ENCODE measurements at places on chromosomes 3 and 15. TPM values are rescaled to one million over a fixed set of nuclear protein-coding genes. Genes with fewer than 3 reads are reported as not detected.
A peak's percentile ranks its signal among the peaks of the same experiment; 100 is the strongest.

DNA sequence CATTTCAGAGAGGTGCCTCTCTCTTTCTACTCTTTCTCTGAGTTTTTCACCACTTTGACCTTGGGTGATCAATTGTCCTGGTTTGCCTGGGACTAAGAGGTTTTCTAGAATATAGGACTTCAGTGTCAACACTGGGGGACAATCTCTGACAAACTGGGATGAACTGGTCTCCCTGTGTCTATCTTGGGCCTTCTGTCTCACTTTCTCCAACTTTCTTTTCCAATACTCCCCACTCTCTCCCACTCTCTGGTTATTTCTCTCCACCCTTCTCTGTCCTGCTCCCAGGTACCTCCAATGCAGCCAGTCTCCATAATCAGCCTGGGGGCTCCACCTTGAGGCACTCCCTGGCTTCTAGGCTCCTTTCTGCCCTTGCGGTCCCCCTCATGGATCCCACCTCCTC is 4.7 kb upstream of the ITGA11 start:
- H3K36me3 ChIP-seq, result no peaks in the 10 kb centered on the region
- H3K4me1 ChIP-seq, result peaks cover 6% of the 10 kb centered on the region
- peaks cover 58% of the 10 kb centered on the region for H3K27me3 ChIP-seq
- no peak overlapping the region for H3K4me3 ChIP-seq
- no peak for DNase-seq
- H3K27ac ChIP-seq, result no peak overlapping the region

CP gene
- not detected for total RNA-seq

- no peaks in the 10 kb centered on the region for H3K36me3 ChIP-seq
- H3K27me3 ChIP-seq, result no peaks in the 10 kb centered on the region
- H3K4me1 ChIP-seq, result no peaks in the 10 kb centered on the region
Measured at GRCh38 chr15:73334086-73334485, 34.7 kb downstream of the HCN4 start.

DNA sequence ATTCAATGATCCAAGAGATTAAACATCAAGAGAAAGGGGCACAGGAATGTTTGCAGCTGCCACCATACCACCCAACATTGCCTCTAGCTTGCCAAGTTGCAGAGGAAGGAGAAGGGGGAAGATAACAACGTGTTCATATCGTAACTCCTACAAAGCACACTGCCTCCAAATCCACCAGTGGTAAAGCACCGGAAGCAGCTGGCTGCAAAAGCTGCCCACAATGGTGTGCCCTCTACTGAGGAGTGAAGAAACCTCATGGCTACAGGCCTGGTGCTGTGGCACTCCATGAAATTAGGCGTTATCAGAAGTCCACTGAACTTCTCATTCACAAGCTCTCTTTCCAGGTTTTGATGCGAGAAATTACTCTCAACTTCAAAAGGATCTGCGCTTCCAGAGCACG is 263.9 kb upstream of the STT3B start:
- DNase-seq, result no peak
- peaks cover 3% of the 10 kb centered on the region for H3K4me1 ChIP-seq
- H3K27me3 ChIP-seq, result peaks cover 18% of the 10 kb centered on the region
- no peaks in the 10 kb centered on the region for H3K36me3 ChIP-seq
- H3K4me3 ChIP-seq, result no peak overlapping the region
- no peak overlapping the region for H3K27ac ChIP-seq

GRCh38 chr3:122558605-122559004 is 5.5 kb downstream of the PARP9 start:
- peaks cover 33% of the 10 kb centered on the region for H3K4me1 ChIP-seq
- H3K36me3 ChIP-seq, result peaks cover 62% of the 10 kb centered on the region
- no peak for DNase-seq
- H3K27ac ChIP-seq, result no peak overlapping the region
- no peaks in the 10 kb centered on the region for H3K27me3 ChIP-seq
- H3K4me3 ChIP-seq, result no peak overlapping the region

- H3K27ac ChIP-seq, result no peak overlapping the region
- no peaks in the 10 kb centered on the region for H3K36me3 ChIP-seq
- no peaks in the 10 kb centered on the region for H3K4me1 ChIP-seq
- no peak overlapping the region for H3K4me3 ChIP-seq
- no peaks in the 10 kb centered on the region for H3K27me3 ChIP-seq
Measured at GRCh38 chr15:51516291-51516690, 106.3 kb downstream of the DMXL2 start.

DNA sequence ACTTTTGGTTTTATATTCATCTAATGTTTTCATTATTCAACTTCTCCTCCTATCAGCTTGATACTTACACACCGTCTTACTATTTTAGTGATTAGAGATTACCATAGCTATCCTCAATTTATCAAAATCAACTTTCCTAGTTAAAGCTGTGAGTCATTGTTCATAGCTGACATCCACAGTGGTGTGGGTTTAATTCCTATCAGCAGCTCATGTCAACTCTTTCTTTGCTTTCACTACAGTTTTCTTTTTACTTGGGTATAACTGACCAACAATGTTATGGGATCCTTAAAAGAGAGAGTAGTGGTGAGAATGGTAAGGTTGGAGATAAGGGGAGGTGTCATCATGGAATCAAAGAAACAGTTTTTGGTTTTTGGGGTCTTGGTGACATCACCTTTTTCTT is 112.7 kb downstream of the NFKBIZ start:
- H3K4me3 ChIP-seq, result no peak overlapping the region
- no peak for DNase-seq
- no peak overlapping the region for H3K27ac ChIP-seq
- H3K36me3 ChIP-seq, result no peaks in the 10 kb centered on the region
- H3K27me3 ChIP-seq, result no peaks in the 10 kb centered on the region

GRCh38 chr3:172317984-172318383 is 130.3 kb downstream of the GHSR start:
- no peak overlapping the region for H3K27ac ChIP-seq
- peaks cover 3% of the 10 kb centered on the region for H3K36me3 ChIP-seq
- no peaks in the 10 kb centered on the region for H3K4me1 ChIP-seq
- no peaks in the 10 kb centered on the region for H3K27me3 ChIP-seq
- H3K4me3 ChIP-seq, result no peak overlapping the region

- DNase-seq, result no peak
- peaks cover 31% of the 10 kb centered on the region for H3K4me1 ChIP-seq
- no peak overlapping the region for H3K4me3 ChIP-seq
- H3K27ac ChIP-seq, result no peak overlapping the region
- no peaks in the 10 kb centered on the region for H3K27me3 ChIP-seq
Measured at GRCh38 chr3:179067291-179067690, 4.3 kb downstream of the ZMAT3 start.

ITPKA gene
- total RNA-seq, result not detected

DNA sequence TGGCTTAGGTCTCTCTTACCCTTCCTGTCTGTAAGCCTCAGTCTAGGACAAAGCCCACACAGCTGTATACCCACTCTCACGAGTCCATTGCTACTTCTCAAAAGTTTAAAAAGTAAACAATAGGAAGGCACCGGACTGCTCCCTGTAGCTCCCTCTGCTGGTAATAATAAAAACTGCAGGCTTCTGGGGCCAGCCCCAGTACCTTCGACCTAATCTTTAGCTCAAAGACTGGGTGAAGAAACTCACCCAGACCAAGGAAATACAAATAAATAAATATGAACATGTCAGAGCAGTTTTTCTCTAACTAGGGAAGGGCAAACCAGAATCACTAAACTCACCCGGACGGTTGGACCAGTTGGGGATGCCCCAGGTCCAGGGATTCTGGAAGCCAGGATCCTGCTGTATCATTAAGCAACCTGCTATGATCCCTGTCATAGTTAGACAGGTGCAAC is 5.0 kb downstream of the FAM219B start:
- H3K4me3 ChIP-seq, result no peak overlapping the region
- peaks cover 58% of the 10 kb centered on the region for H3K36me3 ChIP-seq
- no peaks in the 10 kb centered on the region for H3K27me3 ChIP-seq
- peak; percentile 30 for DNase-seq
- no peak overlapping the region for H3K27ac ChIP-seq

TLR9 gene
- 10.4 TPM for total RNA-seq
